ENCODE measurements at places on chromosomes 5 and 9.

GRCh38 chr9:90464978-90465377 is 177.6 kb downstream of the DIRAS2 start:
- no peak for DNase-seq

GRCh38 chr9:79477241-79477840 is 94.4 kb upstream of the TLE4 start:
- DNase-seq: no peak

- DNase-seq: no peak
These were observed 110.1 kb downstream of the SLIT3 start for GRCh38 chr5:169190849-169191248.

DNA sequence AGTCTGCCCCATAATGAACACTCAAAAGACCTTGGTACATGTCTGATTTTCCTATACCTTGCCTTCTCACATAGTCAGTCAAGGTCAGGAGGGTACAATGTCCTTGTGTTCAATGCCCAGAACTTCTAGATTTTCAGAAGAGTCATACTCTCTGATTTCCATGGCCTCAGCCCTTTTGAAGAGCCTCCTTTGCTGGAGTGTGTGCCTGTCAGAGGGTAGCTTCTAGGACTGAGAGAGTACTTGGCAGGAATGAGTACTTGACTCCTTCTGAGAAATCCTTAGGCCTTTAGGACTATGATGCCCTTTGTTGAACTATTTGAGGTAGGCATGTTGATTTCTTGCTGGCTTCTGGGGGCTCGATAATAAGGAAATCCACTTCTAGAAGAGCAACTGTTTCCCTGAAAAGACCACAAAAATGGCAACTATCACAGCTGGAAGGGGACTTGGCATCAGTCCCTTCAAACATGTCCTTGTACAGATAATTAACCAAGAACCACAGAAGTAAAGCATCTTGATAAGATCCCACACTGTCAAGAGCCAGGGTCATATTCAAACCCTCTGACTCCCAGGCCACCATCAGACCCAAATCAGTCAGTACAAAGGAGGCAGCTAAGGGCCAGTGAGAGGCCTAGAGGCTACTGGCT is 10.6 kb upstream of the MEGF9 start:
- no peak for DNase-seq

- no peak for DNase-seq
These were observed 253.0 kb upstream of the IRX2 start for GRCh38 chr5:3004361-3005080.

DNA sequence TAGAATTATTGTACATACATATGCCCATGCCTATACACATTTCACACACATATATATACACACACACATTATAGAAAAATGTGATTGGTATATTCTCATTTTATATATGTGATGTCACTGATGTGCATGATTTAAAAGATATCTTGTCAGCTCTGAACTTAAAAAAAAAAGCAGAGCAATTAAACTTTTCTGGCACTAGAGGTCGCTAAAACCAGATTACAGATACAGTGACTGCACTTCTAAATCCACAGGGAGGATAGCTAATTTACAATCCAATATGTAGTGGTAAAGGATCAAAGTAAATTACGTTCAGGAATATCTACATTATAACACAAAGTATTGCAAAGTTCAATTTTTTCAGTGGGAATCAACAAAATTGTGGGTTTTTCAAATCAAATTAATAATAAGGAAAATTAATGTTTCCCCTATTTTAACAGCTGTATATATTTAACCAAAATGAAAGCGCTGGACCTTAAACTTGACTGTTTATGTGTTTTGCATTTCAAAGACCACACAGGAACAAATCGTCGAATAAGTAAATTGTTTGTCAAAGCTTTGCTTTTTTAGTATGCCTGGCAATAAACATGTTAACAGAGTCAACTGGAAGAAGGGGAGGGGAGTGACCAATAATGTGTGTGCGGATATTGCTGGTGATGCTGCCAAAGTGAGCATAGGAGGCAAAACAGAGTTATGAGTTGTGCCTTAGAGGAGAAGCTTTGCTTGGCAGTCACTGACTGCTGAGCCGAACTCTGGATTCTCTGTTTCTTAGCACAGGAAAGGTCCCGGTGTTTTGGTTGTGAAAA is 1201.4 kb upstream of the C9orf72 start:
- DNase-seq: no peak

DNA sequence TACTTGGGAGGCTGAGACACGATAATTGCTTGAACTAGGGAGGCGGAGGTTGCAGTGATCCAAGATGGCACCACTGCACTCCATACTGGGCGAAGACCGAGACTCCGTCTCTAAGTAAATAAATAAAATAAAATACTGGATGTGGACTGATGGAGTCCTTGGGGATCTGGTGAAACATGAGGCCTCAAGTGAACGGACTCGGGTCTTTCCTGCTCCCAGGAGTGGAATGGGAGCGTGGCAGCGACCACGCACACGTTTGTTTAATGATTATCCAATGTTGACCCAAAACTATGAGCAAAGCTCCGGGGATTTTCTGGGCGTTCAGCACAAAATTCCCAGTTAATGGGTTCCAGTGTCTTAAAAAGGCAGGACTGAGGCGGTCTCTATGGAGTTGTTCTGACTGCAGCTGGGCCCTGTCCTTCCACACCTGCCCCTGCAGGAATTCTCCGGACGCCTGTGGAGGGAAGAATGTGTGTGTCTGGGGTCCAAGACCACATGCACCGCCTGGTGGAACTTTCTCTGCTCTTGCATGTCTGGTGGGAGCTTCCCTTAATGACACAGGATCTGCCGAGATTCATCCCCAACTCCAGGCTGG is 26.6 kb downstream of the NEK6 start:
- DNase-seq: no peak

GRCh38 chr9:89886281-89886700 is 281.5 kb downstream of the GADD45G start:
- DNase-seq: no peak

DNA sequence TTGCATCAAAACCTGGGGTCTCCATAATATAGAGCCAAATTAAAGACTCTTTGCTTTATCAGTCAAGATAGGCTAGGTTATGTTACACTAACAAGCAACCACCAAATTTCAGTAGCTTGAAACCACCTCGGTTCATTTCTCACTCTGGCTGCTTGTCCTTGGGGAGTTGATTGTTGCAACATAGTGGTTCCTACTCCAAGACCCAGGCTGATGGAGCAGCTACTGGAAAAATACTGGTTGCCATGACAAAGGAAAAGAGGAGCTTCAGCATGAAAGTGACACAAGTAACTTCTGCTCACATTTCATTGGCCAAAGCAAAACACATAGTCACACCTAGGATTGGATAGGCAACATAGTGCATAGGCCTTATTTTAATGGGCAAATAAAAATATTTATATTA is 18.5 kb upstream of the RCL1 start:
- DNase-seq: no peak

DNA sequence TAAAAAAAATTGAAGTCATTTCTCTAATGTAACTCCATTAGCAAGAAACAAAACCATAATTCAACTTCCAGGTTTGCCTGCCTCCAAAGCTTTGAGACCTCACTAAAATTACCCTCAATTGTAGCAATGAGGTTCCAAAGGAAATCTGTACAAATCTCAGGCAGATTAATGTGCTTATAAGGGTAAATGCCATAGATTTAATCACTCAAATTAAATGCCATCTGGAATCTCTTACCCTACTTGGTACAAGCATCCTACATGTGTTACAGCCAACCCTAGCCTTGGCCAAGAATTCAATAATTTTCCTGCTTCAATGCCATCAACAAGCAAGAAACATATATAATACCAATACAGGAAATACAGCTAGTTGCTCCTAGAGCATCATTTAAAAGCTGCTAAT is 452.8 kb downstream of the RAB3C start:
- DNase-seq: no peak

DNA sequence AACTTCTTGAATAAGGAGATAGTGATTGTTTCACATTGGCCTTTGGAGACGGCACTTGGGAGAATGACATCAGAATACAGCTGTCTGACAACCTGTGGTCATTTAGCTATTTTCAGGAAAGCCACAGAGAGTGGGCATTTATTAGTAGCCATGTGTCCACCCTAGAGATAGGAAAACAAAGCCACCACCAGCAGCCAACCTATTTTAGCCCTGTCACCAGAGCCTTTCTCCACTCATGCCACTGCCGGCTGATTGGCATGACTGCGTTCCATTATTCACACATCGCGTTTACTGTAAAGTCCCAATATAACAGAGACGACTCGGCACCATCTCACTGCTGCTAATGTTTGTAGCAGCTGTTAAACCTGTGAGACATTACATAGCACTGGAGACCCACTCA is 330.1 kb downstream of the NDUFS4 start:
- DNase-seq: no peak

GRCh38 chr5:33837301-33837700 is 54.5 kb downstream of the ADAMTS12 start:
- DNase-seq: no peak

- DNase-seq: no peak
These were observed 11.5 kb downstream of the SFXN1 start for GRCh38 chr5:175489693-175490443.

DNA sequence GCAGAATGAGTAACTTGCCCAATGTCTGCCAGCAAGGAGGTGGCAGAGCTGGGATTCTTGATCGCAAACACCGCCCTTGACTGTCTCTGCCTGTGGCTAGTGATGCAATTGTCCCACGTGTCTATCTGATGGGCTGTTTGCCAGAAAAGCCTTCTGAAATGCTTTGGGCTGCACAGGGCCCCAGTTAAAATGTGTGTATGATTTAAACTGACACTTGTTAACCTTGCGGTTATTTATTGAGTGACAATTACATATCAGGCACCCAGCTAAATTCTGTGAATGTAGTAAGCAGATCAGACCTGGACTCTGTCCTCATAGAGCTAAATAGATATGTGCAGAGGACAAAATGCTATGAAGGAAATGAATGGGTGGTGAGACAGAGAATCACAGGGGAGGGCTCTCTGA is 11.6 kb upstream of the IL12B start:
- no peak for DNase-seq

- DNase-seq: no peak
These were observed 193.6 kb downstream of the DRD1 start for GRCh38 chr5:175250426-175250825.

- DNase-seq: no peak
These were observed 37.5 kb downstream of the SPRY4 start for GRCh38 chr5:142287096-142287972.

DNA sequence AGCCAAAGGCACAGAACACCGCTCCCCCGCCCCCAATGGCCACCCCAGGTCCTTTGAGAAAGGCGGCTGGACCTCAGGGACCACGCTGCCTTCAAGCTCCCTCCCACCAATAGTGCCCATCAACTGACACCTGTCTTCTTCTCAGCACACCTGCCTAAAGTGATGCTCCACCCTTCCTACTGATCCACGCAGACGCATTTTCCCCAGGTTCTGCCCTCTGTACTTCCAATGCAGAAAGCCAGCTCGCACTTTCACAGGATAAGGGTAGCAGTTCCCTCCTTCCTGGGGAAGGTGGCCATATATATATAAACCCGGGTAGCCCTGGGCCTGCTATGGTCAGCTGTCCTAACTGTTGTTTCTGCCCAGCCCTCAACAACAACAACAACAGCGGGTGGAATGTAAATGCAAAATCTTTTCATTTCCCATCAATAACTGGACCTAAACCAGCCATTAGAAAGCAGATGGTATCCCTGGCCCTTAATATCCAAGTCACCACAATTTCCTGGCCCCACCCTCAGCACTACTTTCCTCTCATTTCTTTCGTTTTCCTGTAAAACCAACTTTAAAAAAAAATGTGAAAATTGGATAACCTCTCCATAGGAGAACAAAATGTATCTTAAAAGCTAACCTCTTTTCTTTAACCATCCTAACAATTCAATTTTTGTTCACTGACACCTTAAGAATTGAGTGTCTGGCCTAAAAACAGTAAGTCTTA is 1.7 kb downstream of the GOLM1 start:
- DNase-seq: no peak

GRCh38 chr5:93894601-93895354 is 153.4 kb upstream of the POU5F2 start:
- DNase-seq: no peak

DNA sequence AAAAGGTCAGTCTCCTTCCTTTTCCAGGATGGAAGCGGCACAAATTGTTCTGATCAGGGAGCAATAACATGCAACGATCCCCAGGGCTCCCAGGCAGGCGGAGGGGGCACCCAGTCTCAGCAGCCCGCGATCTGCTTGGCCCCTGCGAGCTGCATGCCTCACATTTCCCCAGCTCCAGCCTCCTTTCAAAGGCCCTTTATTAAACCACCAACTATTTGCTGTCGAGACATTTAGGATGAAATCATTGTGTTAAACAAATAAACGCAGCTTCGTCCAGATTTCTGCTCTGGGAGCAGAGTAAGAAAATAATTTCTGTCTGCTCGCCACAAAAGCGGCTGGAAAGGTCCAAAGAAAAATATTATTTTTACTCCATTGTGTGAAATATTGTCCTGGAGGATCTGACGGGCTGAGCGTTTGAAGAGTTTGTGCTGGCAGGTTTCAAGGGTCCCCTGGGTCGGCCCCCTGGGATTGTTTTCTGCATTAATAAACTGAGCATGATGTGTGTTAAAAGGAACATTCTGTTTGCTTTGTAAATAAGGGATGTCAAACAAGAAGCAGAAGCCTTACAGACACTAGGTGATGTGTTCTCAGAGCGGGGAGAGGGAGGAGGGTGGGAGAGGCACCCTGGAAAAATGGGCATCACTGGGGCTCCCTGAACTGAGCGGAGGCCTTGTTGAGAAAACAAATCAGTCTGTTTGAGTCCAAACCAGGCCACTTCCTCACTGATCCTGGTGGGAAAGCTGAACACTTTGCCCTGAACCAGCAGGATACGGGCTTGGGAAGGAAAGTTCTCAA is 110.1 kb downstream of the FOXD1 start:
- no peak for DNase-seq

GRCh38 chr5:37881359-37881758 is 41.5 kb upstream of the GDNF start:
- DNase-seq: no peak

- DNase-seq: no peak
These were observed 2.8 kb downstream of the PDLIM7 start for GRCh38 chr5:177494346-177495195.

- DNase-seq: no peak
These were observed 1.3 kb downstream of the TRIM7 start for GRCh38 chr5:181203777-181204112.

- no peak for DNase-seq
These were observed 120.0 kb downstream of the FER start for GRCh38 chr5:108867656-108868055.
